ENCODE measurements at places on chromosomes 2 and 18.

GRCh38 chr2:220270481-220271070 is 643.1 kb downstream of the SLC4A3 start:
- DNase-seq: no peak

DNA sequence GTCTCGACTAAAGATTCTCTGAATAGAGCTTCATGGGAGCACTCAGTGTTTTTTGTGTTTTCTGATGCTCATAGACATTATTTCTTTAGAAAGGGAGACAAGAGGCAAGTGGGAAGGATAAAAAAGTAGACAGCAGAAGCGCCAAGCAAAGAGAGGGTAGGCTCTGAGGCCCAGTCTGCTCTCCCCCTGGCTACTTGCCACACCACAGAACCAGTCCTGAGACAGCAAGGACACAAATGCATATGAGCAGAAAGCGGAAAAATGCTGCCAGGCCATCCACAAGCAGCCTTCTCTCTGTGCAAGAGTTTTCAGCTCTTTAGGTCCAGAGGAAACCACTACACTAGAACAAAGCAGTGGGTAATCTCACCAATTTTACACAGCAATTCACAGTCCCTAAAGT is 285.4 kb downstream of the ZNF521 start:
- no peak for DNase-seq

DNA sequence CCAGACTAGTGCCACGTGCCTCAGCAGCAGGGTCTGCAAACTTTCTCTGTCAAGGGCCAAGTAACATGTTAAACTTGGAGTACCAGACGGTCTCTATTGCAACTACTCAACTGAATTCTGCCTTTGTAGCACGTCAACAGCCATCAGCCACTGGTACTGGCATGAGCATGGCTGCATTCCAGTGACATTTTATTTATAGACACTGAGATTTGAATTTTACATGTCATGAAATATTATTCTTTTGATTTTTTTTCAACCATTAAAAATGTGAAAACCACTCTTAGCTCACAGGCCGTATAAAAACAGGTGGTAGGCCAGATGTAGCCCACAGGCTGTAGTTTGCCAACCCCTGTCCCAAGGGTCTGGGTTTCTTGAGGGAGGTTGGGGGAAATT is 199.7 kb downstream of the TPGS2 start:
- DNase-seq: no peak

GRCh38 chr18:67608191-67608590 is 91.7 kb upstream of the DSEL start:
- no peak for DNase-seq

- DNase-seq: no peak
These were observed 7.9 kb downstream of the PMAIP1 start for GRCh38 chr18:59907660-59908059.

All from activated T-cell treated with anti-CD3 and anti-CD28 coated beads for 4 hours (primary cell).